ENCODE measurements at places on chromosomes 1 and 21.

DNA sequence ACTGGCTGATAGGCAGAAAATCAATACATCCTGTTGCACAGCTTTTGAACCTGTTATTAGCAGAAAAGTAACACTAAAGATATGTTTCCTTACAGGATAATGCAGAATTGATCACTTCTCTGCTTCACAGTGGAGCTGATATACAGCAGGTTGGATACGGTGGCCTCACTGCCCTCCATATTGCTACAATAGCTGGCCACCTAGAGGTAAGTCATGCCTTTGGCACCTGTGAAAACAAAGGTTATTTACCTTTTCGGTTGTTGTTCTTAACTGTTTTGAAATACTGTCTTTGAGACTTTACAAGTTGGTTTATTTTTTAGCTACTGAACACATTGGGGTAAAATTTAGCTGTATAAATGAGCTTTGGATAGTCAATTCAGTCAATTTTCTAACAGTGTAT, 36.3 kb downstream of the TNNI3K start:
- DNase-seq, result no peak

- no peak for DNase-seq
These were observed 1489.1 kb downstream of the BRINP3 start for GRCh38 chr1:188988589-188988988.

- DNase-seq, result no peak
These were observed 1.6 kb upstream of the PFKL start for GRCh38 chr21:44298301-44298700.

DNA sequence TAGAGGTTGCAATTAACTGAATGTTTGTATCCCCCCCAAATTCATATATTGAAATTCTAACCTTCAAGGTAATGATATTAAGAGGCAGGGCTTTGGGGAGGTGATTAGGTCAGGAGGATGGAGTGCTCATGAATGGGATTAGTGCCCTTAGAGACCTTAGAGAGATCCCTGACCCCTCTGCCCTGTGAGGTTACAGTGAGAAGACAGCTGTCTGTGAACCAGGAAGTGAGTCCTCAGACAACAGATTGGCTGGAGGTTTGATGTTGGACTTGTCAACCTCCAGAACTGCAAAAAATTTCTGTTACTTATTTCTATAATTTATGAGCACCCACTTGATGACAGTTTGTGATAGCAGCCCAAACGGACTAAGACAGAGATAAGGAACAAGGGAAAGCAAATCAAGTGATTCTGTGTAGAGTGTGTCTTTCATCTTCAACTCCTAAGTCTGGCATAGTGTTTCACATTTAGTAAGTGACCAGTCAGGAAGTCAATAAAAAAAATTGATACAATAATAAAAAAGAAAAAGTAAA, 30.0 kb upstream of the RWDD3 start:
- DNase-seq, result no peak

GRCh38 chr1:7070389-7071029, 285.3 kb downstream of the CAMTA1 start:
- peak; percentile 1 for DNase-seq

- no peak for DNase-seq
These were observed 57.5 kb downstream of the CASQ2 start for GRCh38 chr1:115710859-115711624.

DNA sequence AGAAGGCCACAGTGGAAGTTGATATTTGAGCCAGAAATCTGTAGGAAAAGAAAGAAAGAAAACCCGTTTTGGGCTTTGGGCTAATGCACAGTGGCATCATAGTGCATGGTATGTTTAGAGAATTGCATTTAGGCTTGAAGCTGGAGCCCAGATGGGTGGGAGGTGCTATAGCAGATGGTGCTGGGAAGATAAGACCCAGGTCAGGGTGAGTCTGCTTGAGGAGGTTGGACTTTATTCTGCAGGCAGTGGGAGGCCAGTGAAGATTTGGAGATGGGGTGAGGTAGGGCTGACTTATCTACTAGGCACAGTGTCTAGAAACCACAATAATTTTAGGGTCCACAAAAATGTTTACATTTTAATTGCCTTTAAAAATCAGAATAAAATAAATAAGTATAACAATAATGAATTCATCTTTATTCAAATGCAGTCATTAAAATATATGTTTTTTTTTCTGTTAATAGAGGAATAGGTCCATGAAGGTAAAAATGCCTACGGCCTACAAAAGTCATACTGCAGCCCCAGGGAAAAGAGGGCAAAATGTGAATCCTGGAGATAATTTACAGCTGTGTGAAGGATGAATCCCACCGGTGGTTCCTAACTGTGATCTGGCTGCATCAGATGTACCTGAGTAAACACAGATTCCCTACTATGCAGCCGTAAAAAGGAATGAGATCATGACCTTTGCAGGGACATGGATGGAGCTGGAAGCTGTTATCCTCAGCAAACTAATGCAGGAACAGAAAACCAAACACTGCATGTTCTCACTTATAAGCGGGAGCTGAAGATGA, 8.7 kb downstream of the DNAJC6 start:
- no peak for DNase-seq

DNA sequence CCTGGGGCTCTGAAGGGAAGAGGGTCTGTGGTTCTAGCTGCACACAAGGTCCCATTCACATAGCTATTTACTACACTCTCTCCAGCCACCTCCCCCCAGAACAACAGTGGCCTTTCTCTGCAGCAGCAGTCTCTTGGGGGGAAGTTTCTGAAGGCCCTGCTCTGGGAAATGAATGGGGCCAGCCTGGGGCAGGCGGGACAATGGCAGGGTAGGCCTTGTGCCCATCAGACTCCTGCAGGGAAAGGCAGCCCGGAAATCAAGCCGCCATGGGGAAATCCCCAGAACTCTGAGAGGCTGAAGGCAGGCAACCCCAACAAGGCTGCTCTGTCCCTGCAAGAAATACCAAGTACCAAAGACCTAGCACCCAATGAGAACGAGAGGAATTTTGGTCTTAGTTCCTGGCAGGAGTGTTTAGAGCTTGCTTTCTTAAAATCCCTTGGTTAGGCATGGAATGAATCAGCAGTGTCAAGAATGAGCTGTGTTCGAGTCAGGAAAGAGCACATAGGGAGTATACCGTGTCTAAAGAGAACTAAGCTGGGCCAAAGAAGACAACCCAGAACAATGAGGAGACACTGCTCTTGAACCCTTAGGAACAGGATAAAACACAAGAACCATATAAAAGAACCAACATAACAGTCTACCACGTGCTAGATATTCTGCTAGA, 11.3 kb downstream of the ARHGEF11 start:
- DNase-seq, result no peak

DNA sequence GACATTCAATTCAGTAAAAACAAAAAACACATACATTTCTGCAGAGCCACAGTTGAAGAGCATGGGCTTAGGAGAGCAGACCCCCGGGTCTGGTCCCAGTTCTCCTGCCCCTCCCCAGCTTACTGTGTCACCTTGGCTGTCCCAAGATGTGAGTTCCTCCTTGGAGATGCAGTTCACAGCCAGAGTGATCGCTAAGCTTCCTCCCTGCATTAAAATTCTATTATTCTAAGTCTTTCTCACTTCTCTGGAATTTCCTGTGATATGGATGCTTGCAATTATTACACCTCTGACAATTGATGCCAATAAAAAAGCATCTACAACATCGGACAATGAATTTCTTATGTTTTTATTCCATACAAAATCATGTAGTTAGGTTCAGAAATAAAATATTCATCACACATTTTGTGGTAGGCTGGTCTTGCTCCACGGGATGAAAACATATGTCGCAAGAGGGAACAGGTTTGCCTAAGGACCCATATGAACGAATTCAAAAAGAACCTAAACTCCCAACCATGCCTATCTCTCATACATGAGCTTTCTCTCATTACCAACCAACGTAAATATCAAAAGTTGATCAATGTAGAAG, 328.5 kb upstream of the RUNX1 start:
- no peak for DNase-seq

- no peak for DNase-seq
These were observed 34.9 kb downstream of the DEGS1 start for GRCh38 chr1:224217655-224218623.

- peak; percentile 21 for DNase-seq
These were observed 95.7 kb downstream of the RHOU start for GRCh38 chr1:228830954-228831481.

DNA sequence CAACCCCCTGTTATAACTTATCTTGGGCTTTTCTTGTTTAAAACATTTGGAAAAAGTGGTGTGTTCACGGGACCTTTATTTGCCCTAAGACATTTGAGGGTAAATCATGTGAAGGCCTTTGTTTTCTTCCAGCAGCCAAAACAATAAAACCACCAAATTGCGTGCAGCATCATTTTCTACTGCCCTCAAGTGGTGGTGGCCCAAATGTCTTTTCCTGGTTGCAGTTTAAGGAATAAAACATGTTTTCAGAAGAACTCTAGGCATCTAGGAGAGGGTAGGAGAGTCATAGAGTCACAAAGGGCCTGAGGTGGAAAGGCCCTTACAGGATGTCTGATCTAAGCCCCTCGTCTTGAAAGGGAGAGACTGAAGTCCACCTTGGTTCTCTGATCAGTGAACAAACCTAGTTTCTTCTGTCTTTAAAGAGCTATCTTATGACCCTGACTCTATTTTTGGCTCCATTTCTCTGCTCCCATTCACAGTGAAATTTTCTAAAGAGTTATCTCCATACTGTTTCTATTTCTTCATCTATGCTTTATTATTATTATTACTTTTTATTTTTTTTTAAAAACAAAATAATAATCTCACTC, 16.0 kb upstream of the EPS15 start:
- no peak for DNase-seq

- DNase-seq, result no peak
These were observed 3.0 kb downstream of the CRCT1 start for GRCh38 chr1:152517237-152517811.

DNA sequence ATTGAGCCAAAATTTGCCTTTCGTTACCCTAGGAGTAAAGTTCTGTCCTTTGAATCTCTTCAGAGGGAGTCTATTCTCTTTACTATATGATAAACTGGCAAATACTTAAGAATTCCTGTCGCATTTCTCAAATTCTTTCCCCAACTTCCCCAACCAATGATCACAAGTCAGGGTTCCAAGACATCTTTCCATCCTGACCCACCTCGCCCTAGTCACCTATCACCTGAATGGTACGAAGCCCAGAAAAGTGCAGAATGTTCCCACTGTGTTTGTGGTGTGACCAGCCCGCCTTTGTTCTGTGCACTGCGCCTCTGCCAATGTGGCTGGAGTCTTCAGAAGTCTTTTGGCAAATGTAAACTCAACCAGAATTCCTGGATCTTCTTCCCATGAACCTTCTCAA, 132.5 kb downstream of the RNF220 start:
- no peak for DNase-seq

DNA sequence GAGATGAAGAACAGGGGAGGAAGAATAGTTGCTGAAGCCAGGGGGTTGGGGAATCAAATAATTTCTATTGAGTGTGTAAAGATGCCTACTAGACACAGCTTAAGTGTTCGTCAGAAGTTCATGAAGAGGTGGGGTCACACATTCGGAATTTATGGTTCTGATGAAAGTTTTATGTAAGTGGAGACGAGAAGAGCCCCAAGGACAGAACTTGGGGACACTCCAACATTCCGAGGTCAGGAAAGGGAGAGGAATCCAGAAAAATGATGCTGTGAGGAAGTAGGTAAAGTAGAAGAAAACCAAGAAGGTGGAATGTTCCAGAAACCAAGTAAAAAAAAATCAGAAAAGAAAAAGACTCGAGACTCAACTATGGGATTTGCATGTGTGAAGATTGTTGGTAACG, 272.5 kb downstream of the SIPA1L2 start:
- DNase-seq, result no peak

GRCh38 chr1:33468967-33469366, 3.5 kb upstream of the ZSCAN20 start:
- no peak for DNase-seq

Data from AG04449 (cell line).